NK-92 treated with Interleukin-12 subunit alpha and Interleukin-12 subunit beta, amount 100 ng/mL, for 24 hours (cell line): ENCODE measurements at places on chromosomes 3 and 15.

- no peak for DNase-seq
Measured at GRCh38 chr15:59999612-60000112, 4.4 kb upstream of the FOXB1 start.

GRCh38 chr15:98433346-98433745 is 215.0 kb upstream of the IGF1R start:
- no peak for DNase-seq

- no peak for DNase-seq
Measured at GRCh38 chr3:16402451-16402850, 111.0 kb downstream of the RFTN1 start.

GRCh38 chr15:66654739-66655375 is 47.2 kb upstream of the SMAD6 start:
- DNase-seq, result no peak

- no peak for DNase-seq
Measured at GRCh38 chr3:171967137-171967783, 72.1 kb upstream of the FNDC3B start.
